ENCODE measurements at places on chromosomes 4 and X.

GRCh38 chr4:117293784-117294183 lies 208.4 kb upstream of the TRAM1L1 start:
- no peak for DNase-seq

- DNase-seq, result no peak
These were observed 28.3 kb upstream of the UXT start for GRCh38 chrX:47687263-47687662.

DNA sequence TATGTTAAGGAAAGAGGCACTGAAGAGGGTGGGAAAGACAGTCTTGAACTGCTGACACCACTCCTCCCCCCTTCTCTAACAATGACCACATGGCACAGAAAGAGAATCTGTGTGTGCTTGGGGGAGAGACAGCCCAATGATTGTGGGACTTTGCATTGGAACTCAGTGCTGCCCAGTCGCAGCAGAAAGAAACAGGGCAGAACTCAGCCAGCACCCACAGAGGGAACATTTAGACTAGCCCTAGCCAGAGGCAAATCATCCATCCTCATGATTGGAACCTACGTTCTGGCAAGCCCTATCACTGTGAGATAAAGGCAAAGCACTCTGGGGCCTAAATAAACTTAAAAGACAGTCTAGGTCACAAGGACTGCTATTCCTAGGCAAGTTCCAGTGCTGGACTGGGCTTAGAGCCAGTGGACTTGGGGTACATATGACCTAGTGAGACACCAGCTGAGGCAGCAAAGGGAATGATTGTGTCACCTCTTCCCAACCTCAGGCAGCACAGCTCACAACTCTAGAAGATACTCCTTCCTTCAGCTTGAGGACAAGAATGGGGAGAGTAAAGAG lies 132.8 kb upstream of the S100G start:
- DNase-seq, result no peak

DNA sequence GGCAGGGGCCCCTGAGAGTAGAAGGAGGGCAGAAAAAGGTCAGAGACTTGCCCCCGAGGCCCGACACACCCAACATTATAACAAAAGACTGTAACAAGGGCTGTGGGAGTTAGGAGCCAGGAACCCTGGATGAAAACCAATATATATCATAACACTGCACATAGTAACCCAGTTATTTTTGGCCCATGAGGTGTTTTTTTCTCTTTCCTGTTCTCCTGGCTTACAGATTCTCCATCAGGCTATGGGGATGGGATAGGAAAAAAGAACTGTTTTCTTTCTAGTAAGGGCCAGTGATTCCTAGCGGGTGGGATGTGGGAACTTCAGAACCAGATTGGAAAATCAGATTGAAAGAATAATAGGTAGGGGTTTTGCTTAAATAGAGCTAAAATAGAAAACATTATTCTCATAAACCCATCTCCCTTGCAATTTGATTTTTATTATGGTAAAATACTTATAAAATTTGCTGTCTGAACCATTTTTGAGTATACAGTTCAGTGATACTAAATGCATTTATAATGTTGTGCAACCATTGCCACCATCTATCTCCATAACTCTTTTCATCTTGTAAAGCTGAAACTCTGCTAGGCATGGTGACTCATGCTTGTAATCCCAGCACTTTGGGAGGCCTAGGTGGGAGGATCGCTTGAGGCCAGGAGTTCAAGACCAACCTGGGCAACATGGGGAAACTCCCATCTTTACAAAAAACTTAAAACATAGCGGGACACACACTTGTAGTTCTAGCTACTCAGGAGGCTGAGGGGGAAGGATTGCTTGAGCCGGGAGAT lies 33.5 kb downstream of the SNX25 start:
- DNase-seq, result no peak

- DNase-seq, result no peak
These were observed 118.0 kb upstream of the RPL34 start for GRCh38 chr4:108502356-108502755.

DNA sequence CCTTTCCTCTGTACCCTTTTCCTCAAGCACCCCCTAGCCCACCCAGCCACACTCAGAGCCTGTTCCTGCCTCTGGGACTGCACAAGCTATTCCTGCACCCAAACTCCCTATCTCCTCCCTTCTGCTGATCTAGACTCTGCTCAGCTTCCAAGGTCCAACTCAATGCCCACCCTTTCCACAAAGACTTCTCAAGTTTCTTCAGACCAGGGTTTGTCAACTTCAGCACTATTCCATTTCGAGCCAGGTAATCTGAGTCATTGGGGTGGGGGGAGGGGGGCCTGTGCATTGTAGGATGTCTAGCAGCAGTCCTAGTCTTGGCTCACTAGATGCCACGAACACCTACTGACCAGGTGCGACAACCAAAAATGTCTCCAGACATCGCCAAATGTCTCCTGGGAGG lies 37.3 kb downstream of the PHKA2 start:
- no peak for DNase-seq

GRCh38 chr4:123832173-123833026 lies 435.8 kb downstream of the SPRY1 start:
- DNase-seq, result no peak

GRCh38 chr4:35912174-35912573 lies 332.1 kb downstream of the ARAP2 start:
- DNase-seq, result no peak

DNA sequence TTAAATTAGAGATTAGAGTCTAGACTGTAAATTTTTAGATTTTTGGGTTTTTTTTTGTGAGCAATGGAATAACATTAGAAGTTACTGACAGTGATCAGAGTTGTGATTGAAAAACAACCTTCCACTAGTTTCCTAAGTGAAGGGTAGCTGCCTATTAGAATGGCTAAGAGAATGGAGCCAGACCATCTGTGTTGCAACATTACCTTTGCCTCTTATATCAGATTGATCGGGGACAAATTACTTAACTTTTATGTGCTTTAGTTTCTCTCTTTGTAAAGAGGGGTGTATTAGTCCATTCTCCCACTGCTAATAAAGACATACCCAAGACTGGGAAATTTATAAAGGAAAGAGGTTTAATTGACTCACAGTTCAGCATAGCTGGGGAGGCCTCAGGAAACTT lies 12.5 kb upstream of the PI4K2B start:
- DNase-seq, result no peak

- DNase-seq, result no peak
These were observed 55.6 kb downstream of the SRPX start for GRCh38 chrX:38165023-38165422.

- DNase-seq, result no peak
These were observed 81.7 kb upstream of the ARHGAP24 start for GRCh38 chr4:85393201-85393600.

DNA sequence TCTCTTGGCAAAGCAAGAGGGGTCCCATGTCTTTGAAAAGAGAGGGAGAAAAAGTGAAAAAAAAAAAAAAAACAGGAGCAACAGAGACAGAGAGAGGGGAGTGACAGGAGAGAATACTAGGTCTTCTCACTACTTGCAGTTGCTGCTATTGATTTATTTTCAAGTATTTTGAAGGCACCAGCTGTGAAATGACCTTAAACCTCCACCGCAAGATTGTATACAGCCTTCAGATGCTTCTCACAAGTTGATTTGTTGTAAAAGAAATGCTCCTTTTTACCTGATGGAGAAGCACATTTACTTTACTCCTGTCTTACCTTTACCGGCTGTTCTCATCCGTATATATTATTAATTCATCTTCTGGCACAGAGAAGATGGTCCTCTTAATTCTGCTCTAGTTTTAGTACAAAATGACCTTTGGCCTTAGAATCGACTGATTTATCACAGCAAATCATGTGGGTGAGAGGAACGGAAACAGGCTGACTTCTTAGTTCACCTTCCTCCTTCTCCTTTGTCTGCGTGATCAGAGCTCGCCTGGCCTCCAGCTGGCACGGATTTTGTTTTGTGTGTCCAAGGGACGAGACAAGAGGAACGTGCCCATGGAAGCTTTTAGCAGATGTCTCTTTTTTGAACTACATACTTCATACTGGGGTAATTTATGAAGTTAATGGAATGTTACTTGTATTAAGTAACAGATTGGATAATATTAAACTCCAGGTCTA lies 82.4 kb upstream of the PACRGL start:
- DNase-seq, result no peak

- DNase-seq, result no peak
These were observed 14.1 kb upstream of the STX18 start for GRCh38 chr4:4555916-4556315.

- DNase-seq, result no peak
These were observed 55.4 kb downstream of the C4orf51 start for GRCh38 chr4:145735347-145735675.

GRCh38 chr4:84235126-84235944 lies 263.8 kb downstream of the NKX6-1 start:
- no peak for DNase-seq

DNA sequence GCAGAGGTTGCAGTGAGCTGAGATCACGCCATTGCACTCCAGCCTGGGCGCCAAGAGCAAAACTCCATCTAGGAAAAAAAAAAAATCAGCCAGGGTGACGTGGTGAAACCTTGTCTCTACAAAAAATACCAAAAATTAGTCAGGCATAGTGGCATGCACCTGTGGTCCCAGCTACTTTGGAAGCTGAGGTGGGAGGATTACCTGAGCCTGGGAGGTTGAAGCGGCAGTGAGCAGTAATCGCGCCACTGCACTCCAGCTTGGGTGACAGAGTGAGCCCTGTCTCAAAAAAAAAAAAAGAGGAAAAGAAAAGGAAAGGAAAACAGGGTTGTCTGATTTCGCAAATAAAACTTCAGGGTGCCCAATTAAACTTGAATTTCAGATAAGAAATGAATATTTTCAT lies 106.1 kb downstream of the RBM47 start:
- DNase-seq, result no peak

DNA sequence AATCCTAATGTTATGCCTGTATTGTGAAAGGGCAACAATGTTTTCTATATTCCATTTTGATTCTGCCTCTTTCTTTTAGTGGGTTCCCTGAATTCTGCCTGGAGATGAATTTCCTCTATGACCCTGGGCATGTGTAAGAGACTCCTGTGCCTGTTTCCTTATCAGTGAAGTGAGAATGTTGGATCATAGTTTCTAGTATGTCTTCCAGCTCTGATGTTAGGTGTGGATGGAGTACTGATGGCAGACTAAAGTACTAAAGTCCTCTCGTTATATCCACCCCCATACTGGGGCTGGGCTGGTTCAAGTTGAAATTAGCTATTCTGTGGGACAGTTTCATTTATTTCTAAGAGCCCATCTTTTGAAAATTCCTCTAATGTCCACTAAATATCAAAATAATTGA lies 29.6 kb downstream of the PLAC1 start:
- DNase-seq, result no peak

GRCh38 chr4:26418107-26418506 lies 72.2 kb downstream of the CCKAR start:
- DNase-seq, result no peak

GRCh38 chr4:140697709-140698560 lies 58.2 kb downstream of the TBC1D9 start:
- no peak for DNase-seq

DNA sequence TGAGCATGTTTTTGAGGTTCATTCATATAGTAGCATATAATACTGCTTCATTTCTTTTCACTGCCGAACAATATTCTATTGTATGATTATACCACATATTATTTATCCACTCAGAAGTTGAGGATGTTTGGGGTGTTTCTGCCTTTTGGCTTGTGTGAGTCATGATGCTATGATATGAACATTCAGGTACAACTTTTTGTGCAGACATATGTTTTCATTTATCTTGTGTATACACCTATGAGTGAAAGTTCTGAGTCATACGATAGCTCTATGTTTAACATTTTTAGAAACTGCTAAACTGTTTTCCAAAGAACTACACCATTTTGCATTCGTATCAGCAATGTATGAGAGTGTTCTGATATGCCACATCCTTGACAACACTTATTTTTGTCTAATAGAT lies 57.7 kb downstream of the SHROOM4 start:
- DNase-seq, result no peak

DNA sequence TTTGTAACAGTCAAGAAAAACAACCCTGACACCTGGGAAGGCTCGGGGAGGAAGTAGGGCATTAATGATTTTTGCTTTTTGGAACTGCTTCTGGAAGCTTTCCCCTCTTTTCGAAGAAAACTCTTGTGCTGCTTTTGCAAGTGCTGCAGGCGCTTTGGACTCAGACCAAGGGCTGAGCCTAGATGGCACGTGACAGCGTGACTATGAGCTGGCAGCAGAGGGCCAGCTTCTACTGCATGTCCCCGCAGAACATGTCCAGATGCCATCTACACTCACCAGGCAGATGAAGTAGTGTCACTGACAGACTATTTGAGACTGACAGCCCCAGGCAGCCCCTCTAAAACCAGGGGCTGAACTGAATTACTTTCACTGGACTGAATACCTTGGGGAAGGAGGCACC lies 6.2 kb downstream of the NR0B1 start:
- DNase-seq, result no peak

All from T-helper 1 cell (primary cell).